Stimulated activated CD4-positive, alpha-beta T cell treated with anti-CD3 and anti-CD28 coated beads, Interleukin-1b, Interleukin-23, amount 100 ng/mL, for 24 hours (primary cell): ENCODE measurements at places on chromosomes 6 and 20.

- no peak for DNase-seq
These were observed 295.5 kb upstream of the FLRT3 start for GRCh38 chr20:14632906-14633305.

DNA sequence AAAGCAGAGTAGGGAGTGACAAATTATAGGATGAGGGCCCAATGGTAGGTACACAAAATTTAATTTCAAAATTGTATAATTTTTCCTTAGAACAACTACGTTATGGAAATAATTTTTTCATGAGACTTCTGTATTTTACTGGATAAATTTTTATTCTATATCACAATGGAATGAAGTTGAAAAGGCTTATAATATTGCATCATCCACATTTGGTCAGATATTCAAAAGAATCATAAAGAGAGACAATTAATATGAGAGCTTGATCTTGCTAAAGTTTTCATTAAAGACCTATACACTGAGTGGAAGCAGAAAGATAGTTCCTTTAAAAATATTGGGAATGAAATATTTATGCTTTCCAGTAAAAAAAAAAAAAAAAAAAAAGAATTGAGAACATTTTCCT, 242.8 kb downstream of the FARS2 start:
- no peak for DNase-seq

- no peak for DNase-seq
These were observed 20.2 kb upstream of the MDGA1 start for GRCh38 chr6:37717836-37718251.

DNA sequence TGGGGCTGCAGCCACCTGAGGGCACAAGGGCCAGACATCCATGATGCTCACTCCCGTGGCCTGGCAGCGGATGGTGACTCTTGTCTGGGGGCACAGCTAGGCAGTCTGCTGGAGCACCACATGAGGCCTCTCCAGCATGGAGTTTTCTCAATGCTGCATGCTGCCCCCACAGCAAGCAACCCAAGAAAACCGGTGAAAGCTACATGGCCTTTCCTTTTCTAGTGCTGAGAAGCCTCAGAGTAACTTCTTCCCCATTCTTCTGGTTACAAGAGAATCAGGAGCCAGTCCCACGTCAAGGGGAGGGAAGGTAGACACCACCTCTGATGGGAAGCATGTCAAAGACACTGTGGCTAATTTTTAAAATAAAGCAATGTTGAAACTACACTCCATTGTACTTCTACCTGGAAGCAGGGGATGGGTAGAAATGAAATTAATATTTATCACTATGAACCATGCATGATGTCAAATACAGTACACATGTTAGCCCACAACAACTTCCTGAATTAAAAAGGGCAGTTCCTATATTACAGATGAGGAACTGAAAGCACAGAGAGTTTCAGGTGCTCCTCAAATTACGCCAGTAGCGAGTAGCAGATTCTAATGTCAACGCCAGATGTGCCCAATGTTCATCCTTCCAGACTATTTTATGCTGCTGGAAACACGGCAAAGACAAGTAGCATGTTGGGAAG, 101.5 kb downstream of the LAMP5 start:
- no peak for DNase-seq

- no peak for DNase-seq
These were observed 34.9 kb upstream of the LOC128125822 start for GRCh38 chr6:63537201-63537958.

GRCh38 chr20:37723668-37724067, 29.8 kb downstream of the CTNNBL1 start:
- DNase-seq, result no peak

- DNase-seq, result no peak
These were observed 93.7 kb downstream of the TCP11 start for GRCh38 chr6:35047265-35048011.

DNA sequence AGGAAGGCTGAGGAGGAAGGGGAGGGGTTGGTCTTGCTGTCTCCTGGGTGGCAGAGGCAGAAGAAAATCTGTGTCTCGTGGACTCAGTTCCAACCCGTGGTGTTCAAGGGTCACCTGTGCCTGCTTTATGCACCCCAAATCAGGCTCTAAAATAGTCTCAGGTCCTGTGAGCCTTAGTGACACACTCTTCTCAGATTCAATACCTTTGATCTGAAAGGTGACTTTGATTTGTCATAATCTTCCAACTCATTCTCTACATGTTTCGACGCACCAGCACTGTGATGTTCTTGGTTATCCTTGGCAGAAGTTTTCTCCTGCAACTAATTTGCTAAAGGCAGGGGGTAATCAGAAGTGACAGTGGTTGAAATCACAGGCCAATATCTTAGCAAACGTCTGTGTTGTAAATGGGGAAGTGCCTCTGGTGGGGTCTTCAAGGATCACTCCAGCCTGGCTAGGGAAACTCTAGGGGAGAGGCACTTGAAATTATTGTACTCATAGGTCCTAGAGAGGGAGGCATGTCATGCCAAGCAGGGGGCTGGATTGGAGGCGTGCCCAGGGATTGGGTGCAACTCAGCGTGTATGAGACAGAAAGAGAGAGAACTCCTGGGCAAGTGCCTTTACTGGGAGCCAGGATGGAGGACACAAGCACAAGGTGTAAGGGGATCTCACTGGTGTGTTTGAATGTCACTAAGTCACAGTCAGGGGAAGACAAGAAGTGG, 19.0 kb upstream of the PRND start:
- no peak for DNase-seq

- DNase-seq, result peak; percentile 79
These were observed 6.3 kb upstream of the PARD6B start for GRCh38 chr20:50724851-50725723.

GRCh38 chr20:45066372-45066771, 34.6 kb downstream of the KCNS1 start:
- DNase-seq, result no peak

GRCh38 chr20:50053362-50054230, 59.4 kb downstream of the UBE2V1 start:
- no peak for DNase-seq

GRCh38 chr6:122052346-122052900, 347.0 kb upstream of the HSF2 start:
- no peak for DNase-seq

DNA sequence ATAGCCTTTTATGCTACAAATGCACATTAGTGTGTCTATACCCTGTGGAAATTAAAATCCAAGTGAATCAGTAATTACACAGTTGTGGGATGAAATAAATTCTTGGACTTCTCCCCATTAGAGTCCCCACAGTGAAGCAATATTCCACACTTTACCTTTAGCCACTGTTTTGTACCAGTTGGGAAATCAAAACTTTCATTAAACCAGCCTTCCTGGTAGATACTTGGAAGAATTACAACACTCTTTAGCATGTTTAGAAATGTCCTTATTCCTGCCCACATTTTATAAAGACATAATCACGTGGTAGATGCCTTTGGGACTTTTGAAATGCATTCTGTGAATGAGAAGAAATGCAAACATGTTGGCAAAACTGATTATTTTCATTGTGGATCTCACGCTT, 49.0 kb upstream of the ANKEF1 start:
- no peak for DNase-seq

- DNase-seq, result no peak
These were observed 108.4 kb upstream of the SIM1 start for GRCh38 chr6:100573166-100573565.

DNA sequence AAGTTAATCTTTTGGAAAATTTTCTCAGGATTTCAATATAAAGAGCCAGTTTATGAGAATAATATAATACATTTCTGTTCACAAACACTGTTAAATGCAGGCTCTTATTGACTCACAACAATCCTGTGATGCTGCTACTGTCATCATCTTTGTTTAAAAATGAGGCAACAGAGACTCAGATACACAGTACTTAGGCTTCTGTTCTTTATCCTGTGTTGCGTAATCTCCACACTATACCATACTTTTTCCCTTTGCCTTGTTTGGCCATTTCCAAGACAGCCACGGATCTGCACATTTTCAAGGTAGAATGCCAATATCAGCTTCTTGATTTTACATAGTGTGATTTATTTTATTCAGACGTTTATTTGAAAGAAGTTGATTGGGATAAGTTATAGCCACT, 699.0 kb upstream of the CITED2 start:
- DNase-seq, result no peak

- DNase-seq, result no peak
These were observed 147.1 kb downstream of the PRL start for GRCh38 chr6:22149501-22150367.
